ENCODE measurements at places on chromosomes 5 and 9.

DNA sequence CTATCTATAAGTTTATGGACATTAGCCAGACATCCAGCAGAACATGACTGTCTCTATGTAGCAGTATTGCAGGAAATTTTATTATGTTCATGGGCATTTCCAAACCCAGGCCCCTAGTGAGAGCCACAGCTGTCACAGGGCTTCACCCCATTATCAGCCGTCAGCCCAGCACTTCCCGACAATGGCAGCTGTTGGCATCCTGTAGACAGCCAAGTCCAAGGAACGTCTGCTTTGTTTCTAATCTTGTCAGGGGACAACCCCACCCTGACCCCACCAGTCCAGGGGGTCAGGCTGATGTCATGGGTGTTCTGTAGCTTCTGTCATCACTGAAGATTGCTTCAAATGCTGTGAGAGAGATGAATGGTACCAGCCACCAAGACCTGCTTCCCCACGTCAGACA is 565.3 kb upstream of the BRINP1 start:
- no peak overlapping the region for H3K27ac ChIP-seq
- H3K36me3 ChIP-seq = no peaks in the 10 kb centered on the region
- H3K4me1 ChIP-seq = no peaks in the 10 kb centered on the region
- H3K27me3 ChIP-seq = no peaks in the 10 kb centered on the region
- no peak for DNase-seq
- no peak overlapping the region for H3K4me3 ChIP-seq

GRCh38 chr5:180974612-180975315 is 13.9 kb upstream of the BTNL3 start:
- H3K27ac ChIP-seq = no peak overlapping the region
- H3K36me3 ChIP-seq = no peaks in the 10 kb centered on the region
- no peak for DNase-seq
- no peaks in the 10 kb centered on the region for H3K4me1 ChIP-seq
- no peaks in the 10 kb centered on the region for H3K27me3 ChIP-seq

DNA sequence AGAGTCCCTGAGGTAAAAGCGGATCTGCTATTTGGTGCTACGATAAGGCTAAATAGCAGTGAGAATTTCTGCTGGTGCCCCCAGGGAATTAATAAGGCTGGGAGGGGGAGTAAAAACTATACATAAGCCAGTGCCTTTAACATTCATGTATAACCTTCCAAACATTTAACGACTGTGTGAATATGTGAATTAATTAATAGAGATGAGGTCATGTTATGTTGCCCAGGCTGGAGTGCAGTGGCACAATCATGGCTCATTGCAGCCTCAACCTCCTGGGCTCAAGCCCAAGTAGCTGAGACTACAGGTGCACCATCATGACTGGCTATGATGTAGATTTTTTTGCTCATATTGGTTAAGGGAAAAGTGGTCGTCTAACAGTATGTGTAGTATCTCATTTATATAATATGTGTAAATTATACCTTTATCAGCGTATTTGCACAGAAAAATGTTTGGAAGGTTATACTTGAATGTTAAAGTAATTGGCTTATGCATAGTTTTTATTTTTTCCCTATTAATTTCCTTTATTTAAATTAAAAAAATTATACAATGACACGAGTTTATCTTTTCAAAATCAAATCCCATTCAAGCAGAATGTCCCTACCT is 64.6 kb downstream of the EHMT1 start:
- H3K27ac ChIP-seq = no peak overlapping the region
- DNase-seq = no peak
- no peaks in the 10 kb centered on the region for H3K27me3 ChIP-seq
- no peak overlapping the region for H3K4me3 ChIP-seq
- H3K4me1 ChIP-seq = peaks cover 42% of the 10 kb centered on the region

GRCh38 chr5:98927242-98927988 is 1.4 kb downstream of the CHD1 start:
- H3K27me3 ChIP-seq = peaks cover 4% of the 10 kb centered on the region
- DNase-seq = peak; percentile 31
- H3K36me3 ChIP-seq = peaks cover 5% of the 10 kb centered on the region
- H3K27ac ChIP-seq = peak overlapping the region; percentile 92
- peak overlapping the region; percentile 98 for H3K4me3 ChIP-seq

DNA sequence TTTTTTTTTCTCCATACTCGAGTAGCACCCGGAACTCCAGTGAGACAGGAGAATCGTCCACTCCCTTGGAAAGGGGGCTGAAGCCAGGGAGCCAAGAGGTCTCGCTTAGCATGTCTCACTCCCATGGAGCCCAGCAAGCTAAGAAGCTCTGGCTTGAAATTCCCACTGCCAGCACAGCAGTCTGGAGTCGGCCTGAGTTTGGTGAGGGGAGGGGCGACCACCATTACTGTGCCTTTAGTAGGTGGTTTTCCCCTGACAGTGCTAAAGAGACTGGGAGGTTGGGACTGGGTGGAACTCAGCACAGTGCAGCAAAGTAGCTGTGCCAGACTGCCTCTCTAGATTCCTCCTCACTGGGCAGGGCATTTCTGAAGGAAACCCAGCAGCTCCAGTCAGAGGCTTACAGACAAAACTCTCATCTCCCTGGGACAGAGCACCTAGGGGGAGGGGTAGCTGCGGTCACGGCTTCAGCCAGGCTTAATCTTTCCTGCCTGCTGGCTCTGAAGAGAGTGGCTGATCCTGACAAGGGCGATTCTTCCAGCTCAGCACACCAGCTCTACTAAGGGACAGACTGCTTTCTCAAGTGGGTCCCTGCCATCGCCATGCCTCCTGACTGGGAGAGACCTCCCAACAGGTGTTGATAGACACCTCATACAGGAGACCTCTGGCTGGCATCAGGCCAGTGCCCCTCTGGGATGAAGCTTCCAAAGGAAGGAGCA is 414.5 kb upstream of the ZNF608 start:
- 0 out of 2 replicates have a peak, but pooled peaks cover 11% of the 10 kb centered on the region for H3K36me3 ChIP-seq
- H3K27me3 ChIP-seq = peaks cover 12% of the 10 kb centered on the region
- no peak for DNase-seq
- H3K4me3 ChIP-seq = no peak overlapping the region
- H3K4me1 ChIP-seq = no peaks in the 10 kb centered on the region
- H3K27ac ChIP-seq = no peak overlapping the region

- H3K36me3 ChIP-seq = no peaks in the 10 kb centered on the region
- H3K27me3 ChIP-seq = no peaks in the 10 kb centered on the region
Observed at GRCh38 chr9:76200745-76201144, 193.5 kb downstream of the RFK start.

- no peak for DNase-seq
- H3K36me3 ChIP-seq = peaks cover 7% of the 10 kb centered on the region
- H3K4me1 ChIP-seq = peaks cover 38% of the 10 kb centered on the region
- H3K27ac ChIP-seq = no peak overlapping the region
- H3K4me3 ChIP-seq = no peak overlapping the region
- H3K27me3 ChIP-seq = no peaks in the 10 kb centered on the region
Observed at GRCh38 chr5:56126487-56127179, 106.5 kb downstream of the ANKRD55 start.

- H3K4me3 ChIP-seq = no peak overlapping the region
- H3K36me3 ChIP-seq = no peaks in the 10 kb centered on the region
- H3K27ac ChIP-seq = no peak overlapping the region
- H3K27me3 ChIP-seq = peaks cover 16% of the 10 kb centered on the region
- no peak for DNase-seq
Observed at GRCh38 chr9:37371565-37372464, 50.7 kb upstream of the GRHPR start.

GRCh38 chr9:126702151-126703001 is 88.6 kb downstream of the LMX1B start:
- DNase-seq = no peak
- no peak overlapping the region for H3K27ac ChIP-seq
- H3K36me3 ChIP-seq = no peaks in the 10 kb centered on the region
- peaks cover 15% of the 10 kb centered on the region for H3K4me1 ChIP-seq
- H3K4me3 ChIP-seq = no peak overlapping the region
- H3K27me3 ChIP-seq = peaks cover 29% of the 10 kb centered on the region

DNA sequence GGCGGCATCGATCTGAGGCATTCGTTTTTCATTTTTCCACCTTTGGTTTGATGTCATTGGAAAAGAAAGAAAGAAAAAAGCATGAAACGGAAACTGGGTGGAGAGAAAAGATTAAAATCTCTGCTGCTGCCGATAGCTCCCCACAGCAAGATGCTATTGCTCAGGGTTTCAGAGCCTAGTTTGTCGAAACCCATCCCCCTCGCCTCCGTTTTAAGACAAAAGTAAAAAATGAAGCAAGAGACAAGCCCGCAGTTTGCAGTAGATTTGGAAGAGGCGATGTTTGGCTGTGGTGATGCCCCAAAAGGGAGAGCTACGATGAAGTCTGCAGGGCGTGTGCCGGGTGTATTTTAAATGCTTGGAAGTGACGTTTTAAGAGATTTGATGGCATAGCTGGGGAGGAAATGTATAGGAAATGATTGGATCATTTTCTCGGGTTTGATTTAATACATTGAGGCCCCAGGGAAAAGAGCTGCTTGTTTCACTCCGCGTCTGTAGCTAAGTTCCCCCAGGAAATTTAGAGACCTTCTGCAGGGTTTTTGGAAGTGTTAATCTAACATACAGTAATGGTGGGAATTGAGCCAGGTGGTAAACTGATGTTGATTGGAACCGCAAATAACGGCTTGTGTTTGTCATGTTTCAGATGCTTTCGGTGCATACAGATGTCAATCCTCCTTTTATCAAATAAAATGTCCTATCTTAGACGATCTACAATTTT is 909 bp downstream of the NDFIP1 start:
- H3K4me1 ChIP-seq = peaks cover 33% of the 10 kb centered on the region
- peak overlapping the region; percentile 88 for H3K27ac ChIP-seq
- no peaks in the 10 kb centered on the region for H3K27me3 ChIP-seq
- peak overlapping the region; percentile 97 for H3K4me3 ChIP-seq

DNA sequence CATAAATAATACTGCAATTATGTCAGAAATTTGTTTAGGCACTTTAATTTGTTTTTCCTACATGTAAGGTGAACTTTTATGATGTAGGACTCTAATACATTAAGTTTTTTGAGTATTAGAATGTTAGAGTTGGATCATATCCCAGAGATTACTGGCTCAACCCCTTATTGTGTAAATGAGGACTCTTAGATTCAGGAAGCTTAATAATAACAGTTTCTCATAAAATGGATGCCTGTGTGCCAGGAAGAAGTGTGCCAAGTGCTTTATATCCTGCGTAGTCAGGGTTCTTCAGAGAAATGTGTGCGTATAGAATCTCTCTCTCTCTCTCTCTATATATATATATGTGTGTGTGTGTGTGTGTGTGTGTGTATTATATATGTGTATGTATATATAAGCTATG is 388.5 kb downstream of the CAAP1 start:
- no peak overlapping the region for H3K27ac ChIP-seq
- no peaks in the 10 kb centered on the region for H3K4me1 ChIP-seq
- no peak overlapping the region for H3K4me3 ChIP-seq
- no peaks in the 10 kb centered on the region for H3K27me3 ChIP-seq
- no peaks in the 10 kb centered on the region for H3K36me3 ChIP-seq
- no peak for DNase-seq

DNA sequence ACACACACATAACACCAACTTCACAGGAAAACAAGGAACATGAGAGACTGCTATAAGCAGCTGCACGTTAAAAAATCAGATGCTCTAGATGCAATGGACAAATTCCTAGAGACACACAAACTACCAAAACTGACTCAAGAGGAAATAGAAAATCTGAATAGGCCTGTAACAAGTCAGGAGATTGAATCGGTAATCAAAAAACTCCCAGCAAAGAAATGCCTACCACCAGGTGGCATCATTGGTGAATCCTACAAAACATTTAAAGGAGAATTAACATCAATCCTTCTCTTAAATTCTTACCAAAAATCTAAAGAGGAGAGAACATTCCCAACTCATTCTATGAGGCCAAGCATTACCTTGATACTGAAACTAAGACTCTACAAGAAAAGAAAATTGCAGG is 54.9 kb downstream of the NDST1 start:
- H3K27me3 ChIP-seq = peaks cover 9% of the 10 kb centered on the region
- H3K27ac ChIP-seq = peak overlapping the region; percentile 1
- peaks cover 9% of the 10 kb centered on the region for H3K36me3 ChIP-seq
- H3K4me3 ChIP-seq = no peak overlapping the region
- peak; percentile 64 for DNase-seq

DNA sequence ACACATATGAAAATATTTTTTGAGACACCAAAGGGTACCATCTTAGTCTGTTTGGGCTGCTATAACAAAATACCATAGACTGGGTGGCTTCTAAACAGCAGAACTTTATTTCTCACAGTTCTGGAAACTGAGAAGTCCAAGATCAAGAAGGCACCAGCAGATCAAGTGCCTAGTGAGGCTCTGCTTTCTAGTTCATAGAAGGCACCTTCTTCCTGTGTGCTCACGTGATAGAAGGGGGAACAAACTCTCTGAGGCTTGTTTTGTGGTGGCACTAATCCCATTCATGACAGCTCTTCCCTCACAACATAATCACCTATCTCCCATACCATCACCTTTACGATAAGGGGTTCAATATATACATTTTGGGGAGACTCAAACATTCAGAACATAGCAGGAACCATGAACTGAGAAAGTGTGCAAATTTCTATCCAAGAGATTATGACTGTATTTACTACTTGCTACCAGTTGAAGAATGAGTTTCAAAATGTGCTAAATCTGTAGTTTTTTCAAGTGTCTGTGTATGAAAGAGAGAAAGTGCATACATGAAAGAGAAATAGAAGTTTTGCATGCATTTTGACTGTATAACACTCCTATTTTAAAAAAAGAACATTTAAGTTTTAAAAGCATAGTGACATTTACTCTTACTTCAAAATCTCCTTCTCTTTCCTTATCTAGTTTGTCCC is 207.3 kb downstream of the PARP8 start:
- DNase-seq = no peak
- no peaks in the 10 kb centered on the region for H3K27me3 ChIP-seq
- H3K4me1 ChIP-seq = no peaks in the 10 kb centered on the region
- no peaks in the 10 kb centered on the region for H3K36me3 ChIP-seq
- H3K27ac ChIP-seq = no peak overlapping the region

- peaks cover 31% of the 10 kb centered on the region for H3K4me1 ChIP-seq
- no peak for DNase-seq
- H3K36me3 ChIP-seq = peaks cover 22% of the 10 kb centered on the region
- peak overlapping the region; percentile 93 for H3K4me3 ChIP-seq
Observed at GRCh38 chr9:117704597-117704996, 394 bp downstream of the TLR4 start.

- H3K36me3 ChIP-seq = peaks cover 1% of the 10 kb centered on the region
- H3K4me3 ChIP-seq = no peak overlapping the region
Observed at GRCh38 chr9:134100040-134100439, 32.2 kb upstream of the BRD3 start.

GRCh38 chr5:73483676-73484075 is 14.6 kb upstream of the BTF3 start:
- H3K4me3 ChIP-seq = no peak overlapping the region
